ENCODE measurements at places on chromosomes 4 and X.

DNA sequence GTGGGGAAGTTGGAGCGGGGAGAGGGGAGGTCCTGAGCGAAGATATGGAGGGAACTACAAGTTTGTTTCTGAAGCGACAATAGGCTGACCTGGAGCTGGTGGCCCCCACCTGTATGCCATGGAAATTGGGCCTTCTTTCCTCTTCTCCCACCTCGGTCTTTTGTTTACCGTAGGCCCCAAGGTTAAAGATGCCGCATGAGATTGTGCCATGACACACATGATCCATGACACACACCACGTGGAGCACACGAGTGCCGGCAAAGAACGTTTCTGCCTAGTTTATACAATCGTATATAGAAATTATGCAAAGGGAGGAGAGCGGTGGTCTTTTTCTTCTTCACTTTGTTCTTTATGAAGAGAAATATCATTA, 408 bp downstream of the TMEM33 start:
- DNase-seq, result peak; percentile 3

GRCh38 chrX:136752796-136753195, 27.9 kb downstream of the ARHGEF6 start:
- no peak for DNase-seq

- DNase-seq, result no peak
Observed at GRCh38 chr4:85543832-85544231, 68.9 kb downstream of the ARHGAP24 start.

DNA sequence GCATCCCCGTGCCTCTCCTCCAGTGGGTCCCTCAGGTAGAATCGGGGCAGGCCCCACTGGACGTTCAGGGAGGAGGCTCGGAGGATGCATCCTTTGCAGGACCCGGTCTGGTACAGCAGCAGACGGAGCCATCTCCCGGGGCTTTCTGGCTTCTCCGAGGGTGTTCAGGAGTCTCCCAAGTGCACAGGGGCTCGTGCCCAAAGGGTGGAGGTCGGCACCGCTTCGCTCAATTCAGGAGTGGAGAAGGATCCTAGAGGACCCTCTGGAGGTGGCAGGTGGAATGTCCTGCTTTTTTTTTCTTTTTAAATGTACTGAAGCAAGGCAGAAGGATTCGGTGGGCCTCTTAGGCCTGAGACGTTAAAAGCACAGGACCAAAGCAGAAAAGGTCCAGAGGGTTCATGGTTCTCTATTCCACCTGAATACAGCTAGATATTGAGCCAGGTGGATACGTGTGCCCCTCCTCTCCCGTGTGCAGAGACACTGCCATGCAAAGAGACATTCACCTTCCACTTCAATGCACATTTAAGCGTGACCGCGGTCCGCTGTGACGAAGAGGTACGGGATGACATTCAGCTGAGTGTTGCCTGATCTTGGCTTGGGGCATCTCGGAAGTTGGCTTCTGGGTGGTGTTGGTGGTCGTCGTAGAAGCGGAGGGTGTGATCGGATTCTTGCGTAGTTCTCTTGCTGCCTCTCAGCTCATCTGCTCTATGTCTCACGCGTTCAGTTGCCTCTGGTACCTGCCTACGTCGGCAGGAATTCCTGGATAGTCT, 281.2 kb upstream of the AGTR2 start:
- no peak for DNase-seq

DNA sequence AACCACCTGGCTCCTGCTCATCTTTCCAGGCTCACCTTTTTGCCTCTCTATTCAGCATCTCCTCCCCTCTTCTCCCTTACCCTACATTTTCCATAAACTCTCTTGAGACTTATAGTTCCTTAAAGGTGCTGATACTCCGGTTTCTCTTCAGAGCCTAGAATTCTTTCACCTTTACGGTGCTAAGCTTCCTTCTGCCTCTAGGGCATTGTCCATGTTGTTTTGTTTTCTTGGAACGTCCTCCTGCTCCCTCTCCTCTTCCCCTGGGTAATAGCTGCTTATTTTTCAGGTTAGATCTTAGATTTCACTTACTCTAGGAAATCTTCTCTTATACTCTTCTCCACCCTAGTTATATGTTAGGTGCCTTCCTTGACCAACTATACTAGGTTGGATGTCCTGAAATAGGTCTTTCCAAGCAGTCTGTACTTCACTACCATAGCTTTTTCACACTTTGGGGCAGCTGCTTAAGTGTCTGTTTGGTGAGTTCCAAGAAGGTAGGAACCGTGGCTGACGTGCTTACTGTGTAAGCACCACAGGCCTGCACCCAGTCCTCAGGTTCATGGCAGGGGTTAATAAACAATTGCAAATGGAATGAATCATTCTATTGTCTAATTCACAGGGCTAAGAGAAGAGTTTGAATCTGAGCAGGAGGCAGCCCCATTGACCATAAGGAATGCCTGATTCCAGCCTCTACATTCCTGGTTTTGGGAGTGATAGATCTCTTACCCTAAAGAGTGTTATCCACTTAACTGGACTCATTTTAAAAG, 227.5 kb downstream of the MGST2 start:
- no peak for DNase-seq

DNA sequence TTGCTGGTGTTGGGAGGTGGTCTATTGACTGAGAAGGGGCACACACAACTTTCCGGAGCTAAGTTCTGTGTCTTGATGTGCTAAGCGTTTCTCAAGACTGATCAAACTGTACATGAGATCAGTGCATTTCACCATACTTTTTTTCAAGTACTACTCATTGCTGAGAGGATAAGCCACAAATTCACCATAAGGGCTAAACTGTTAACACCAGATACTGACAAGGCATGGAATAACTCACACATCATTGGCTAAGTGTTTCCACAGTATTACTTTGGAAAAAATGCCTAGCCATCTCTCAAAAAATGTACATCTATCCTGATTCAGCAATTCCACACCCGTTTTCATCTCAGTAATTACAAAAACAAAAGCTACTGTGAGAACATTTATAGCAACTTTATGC, 13.0 kb downstream of the RBMX start:
- DNase-seq, result no peak

DNA sequence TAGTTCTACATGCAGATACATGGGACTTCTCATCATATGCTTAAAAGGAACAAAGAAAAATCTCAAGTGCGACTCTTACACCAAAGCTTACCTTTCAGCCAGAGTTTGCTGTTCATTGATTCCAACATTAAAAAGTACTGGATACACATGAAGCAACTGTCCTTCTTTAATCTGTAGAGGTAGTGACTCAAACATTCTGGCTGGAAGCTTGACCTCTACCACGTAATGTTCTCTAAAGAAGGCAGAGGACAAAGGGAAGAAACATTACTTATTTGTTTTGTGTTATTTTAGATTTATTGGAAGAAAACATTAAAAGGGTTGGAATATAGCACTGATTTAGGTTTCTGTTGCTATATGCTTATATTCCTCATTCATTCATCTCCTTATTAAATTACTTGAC, 476.1 kb downstream of the IL15 start:
- DNase-seq, result no peak

GRCh38 chr4:98845960-98846359, 83.0 kb downstream of the EIF4E start:
- DNase-seq, result no peak

- no peak for DNase-seq
Observed at GRCh38 chr4:76748649-76749048, 149.3 kb downstream of the SOWAHB start.

DNA sequence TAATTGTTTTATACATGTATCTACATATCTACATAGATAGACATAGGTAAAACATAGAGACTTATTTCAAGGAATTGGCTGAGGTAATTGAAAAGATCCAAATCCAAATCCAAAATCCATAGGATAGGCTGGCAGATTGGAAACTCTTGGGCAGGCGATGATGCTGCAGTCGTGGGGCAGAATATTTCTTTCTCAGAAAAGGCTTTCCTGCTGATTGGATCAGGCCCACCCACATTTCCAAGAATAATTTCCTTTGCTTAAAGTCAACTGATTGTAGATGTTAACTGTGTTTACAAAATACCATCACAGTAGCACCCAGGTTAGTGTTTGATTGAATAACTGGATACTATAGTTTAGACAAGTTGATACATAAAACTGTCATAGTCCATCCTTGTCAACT, 27.2 kb downstream of the STIM2 start:
- no peak for DNase-seq

- DNase-seq, result no peak
Observed at GRCh38 chrX:68892651-68893050, 63.8 kb downstream of the EFNB1 start.

GRCh38 chr4:48683784-48684666, 96.1 kb downstream of the FRYL start:
- no peak for DNase-seq

GRCh38 chr4:113831457-113831856, 69.9 kb upstream of the CAMK2D start:
- DNase-seq, result no peak

GRCh38 chr4:896216-896615, 35.9 kb downstream of the GAK start:
- DNase-seq, result no peak

DNA sequence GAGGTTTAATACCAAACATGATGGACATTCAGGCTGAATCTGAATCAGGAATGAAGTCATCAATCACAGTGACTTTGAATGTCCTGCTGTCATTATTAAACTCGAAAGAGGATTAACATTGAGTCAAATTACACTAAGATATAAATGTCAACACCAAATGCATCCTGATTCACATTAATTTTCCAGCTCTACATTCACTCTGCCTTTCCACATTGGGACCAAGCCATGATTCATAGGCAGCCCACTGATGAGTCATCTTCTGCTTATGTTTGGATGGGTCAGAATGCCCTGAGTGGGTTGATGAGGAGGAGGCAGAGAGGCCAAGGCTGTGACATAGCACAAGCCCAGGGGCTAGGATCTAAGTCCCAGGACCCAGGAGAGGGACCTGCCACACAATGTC, 247.6 kb upstream of the RPS6KA3 start:
- no peak for DNase-seq

- DNase-seq, result no peak
Observed at GRCh38 chrX:50853399-50853798, 39.4 kb upstream of the SHROOM4 start.

- no peak for DNase-seq
Observed at GRCh38 chr4:106034220-106034619, 138.9 kb downstream of the NPNT start.

DNA sequence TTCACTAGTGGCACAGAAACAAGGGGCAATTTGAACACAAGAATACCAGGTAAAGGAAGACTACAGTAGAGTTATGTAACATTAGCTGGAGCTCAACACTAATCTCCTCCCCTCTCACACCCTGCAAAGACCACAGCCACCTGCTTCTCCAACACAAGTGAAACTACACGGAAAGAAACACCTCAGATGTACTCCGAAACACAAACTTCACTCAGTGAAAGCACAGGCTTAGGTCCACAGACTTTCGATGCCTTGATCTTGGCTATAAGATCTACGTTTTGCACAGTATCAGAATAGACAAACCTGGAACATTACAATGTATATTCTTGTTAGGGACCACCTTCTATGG, 7.6 kb downstream of the ACSL1 start:
- no peak for DNase-seq

DNA sequence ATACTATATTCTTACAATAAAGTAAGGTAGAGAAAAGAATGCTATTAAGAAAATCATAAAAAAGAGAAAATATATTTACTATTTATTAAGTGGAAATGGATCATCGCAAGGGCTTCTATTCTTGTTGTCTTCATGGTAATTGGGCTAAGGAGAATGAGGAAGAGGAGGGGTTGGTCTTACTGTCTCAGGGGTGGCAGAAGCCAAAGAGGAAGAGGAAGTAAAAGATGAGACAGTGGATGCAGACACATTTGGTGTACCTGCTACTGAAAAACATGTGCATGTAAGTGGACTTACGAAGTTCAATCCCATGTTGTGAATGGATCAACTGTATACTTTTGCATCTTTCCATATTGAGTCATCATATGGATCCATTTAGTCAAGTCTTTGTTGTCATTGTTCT, 1502.1 kb upstream of the ADGRL3 start:
- no peak for DNase-seq

GRCh38 chrX:129842510-129843208, 1.0 kb downstream of the ZDHHC9 start:
- no peak for DNase-seq

DNA sequence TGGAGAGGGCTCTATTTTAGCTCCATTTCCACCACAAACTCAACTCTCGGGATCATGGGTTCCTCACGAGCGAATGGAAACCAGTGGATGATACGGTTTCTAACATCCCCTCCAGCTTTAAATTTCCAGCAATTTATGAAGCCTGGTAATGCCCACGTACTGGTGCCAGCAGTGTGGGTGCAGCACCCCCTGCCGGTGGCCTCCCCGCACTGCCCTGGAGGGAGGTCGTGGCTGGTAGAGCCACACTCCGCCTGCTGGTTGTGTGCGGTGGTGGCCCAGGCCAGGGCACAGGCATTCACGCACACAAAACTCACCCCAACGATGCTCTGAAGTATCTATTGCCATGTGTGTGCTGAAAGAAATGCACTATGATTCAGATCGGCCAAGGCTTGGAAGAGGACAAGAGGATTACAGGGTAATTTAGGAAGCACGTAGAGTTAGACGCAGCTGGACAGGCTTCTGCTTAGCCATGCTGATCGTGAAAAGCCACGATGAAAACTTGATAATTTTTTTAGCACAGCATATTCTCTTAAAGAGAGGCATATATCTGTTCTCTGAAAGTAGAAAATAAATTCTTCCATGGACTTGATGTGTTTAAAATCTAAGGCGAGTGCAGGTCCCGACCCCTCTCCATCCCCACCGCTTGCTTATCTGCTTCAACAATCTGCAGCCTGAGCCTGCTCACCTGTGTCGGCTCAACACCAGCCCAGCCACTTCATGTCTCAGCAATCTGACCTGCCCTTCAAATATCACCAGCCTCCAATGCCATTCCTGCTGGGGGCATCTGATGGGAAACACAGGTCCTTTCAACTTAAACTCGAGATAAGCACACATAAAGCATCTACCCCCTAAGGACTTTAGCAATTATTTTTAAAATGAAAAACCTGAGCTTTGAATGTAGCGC, 59.1 kb downstream of the SCD5 start:
- DNase-seq, result peak; percentile 49

DNA sequence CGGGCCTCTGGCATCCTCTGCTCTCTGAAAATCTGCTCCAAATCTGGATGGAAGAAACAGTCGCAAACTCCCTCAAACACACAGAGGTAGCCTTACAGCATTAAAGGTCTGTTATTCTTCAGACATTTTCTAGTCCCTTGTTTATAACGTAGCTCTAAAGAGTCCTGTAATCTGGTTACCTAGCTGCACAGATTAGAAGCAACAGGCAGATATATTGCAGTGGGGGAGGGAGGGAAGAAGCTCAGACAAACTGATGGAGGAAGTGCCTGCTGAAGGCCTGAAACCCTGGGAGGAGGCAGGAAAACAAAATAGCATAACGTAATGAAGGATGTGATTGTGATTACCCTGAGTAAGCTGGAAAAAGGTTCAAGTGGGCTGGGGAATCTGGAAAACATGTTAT, 39.4 kb downstream of the ZCCHC12 start:
- no peak for DNase-seq
